ENCODE measurements at places on chromosomes 4 and X. TPM values are rescaled to one million over a fixed set of nuclear protein-coding genes. Genes with fewer than 3 reads are reported as not detected.

GRCh38 chrX:23435108-23435507 is 100.5 kb downstream of the PTCHD1 start:
- no peak for DNase-seq
- H3K4me3 ChIP-seq, result no peak overlapping the region
- peak overlapping the region; percentile 49 for H3K27ac ChIP-seq
- H3K4me1 ChIP-seq, result peaks cover 14% of the 10 kb centered on the region
- no peaks in the 10 kb centered on the region for H3K36me3 ChIP-seq

- H3K4me1 ChIP-seq, result no peaks in the 10 kb centered on the region
- DNase-seq, result no peak
- no peaks in the 10 kb centered on the region for H3K27me3 ChIP-seq
- no peaks in the 10 kb centered on the region for H3K36me3 ChIP-seq
These were observed 83.5 kb upstream of the AFF2 start for GRCh38 chrX:148416931-148417330.

DNA sequence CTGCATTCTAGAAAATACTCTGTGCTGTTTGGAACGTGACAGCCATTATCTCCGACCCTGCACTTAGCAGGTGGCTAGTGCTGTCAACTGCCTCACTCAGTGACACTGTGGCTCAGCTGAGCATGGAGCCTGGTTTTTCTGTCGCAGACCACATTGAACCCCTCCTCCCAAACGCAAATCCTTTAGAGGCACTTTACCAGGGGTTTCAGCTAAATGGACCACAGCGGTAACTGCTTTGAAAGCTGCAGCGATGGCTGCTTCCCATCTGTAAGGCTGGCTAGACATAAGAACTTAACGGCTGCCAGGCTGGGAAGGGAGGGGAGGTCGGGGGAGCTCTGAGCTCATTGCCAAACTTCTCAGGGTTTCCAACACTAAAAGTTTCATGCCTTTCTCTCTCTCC is 8.1 kb downstream of the SLC34A2 start:
- H3K4me3 ChIP-seq, result no peak overlapping the region
- H3K27me3 ChIP-seq, result no peaks in the 10 kb centered on the region
- no peak overlapping the region for H3K27ac ChIP-seq
- H3K36me3 ChIP-seq, result no peaks in the 10 kb centered on the region
- H3K4me1 ChIP-seq, result no peaks in the 10 kb centered on the region

- H3K4me3 ChIP-seq, result no peak overlapping the region
- no peaks in the 10 kb centered on the region for H3K36me3 ChIP-seq
- no peak for DNase-seq
- H3K27ac ChIP-seq, result no peak overlapping the region
- H3K27me3 ChIP-seq, result no peaks in the 10 kb centered on the region
These were observed 17.5 kb downstream of the VEGFD start for GRCh38 chrX:15366506-15367352.

DNA sequence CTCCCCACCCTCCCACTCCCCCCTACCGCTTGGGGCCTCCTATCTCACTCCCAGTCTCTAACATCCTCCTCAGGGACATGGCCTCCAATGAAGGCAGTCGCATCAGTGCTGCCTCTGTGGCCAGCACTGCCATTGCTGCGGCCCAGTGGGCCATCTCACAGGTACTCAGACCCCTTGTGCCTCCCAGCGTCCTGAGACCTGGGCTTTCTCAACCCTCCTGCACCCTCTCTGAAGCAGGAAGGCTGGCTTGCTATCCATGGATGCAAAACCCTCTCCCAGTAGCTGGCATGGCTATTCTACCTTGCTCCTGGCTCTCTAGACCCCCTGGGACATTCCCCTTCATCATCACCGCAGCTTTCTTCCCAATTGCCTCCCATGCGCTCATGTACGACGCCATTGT is 13.3 kb upstream of the UBA1 start:
- H3K4me3 ChIP-seq, result no peak overlapping the region
- no peaks in the 10 kb centered on the region for H3K4me1 ChIP-seq
- H3K36me3 ChIP-seq, result peaks cover 5% of the 10 kb centered on the region
- DNase-seq, result no peak

- peak overlapping the region; percentile 90 for H3K27ac ChIP-seq
- no peak for DNase-seq
- H3K4me3 ChIP-seq, result no peak overlapping the region
- no peaks in the 10 kb centered on the region for H3K27me3 ChIP-seq
- H3K4me1 ChIP-seq, result peaks cover 59% of the 10 kb centered on the region
These were observed 240.5 kb downstream of the MAML3 start for GRCh38 chr4:139913398-139913990.

The GASK1B gene
- 6.7 TPM for polyA plus RNA-seq

The ARHGAP10 gene
- 3.0 TPM for polyA plus RNA-seq

The HEPH gene
- polyA plus RNA-seq, result 15.0 TPM

The TBC1D1 gene
- polyA plus RNA-seq, result 31.2 TPM

The XAGE1A gene
- polyA plus RNA-seq, result not detected

The NAT8L gene
- not detected for polyA plus RNA-seq
